Astrocyte of the spinal cord (primary cell): ENCODE measurements at places on chromosomes 13 and 19.

DNA sequence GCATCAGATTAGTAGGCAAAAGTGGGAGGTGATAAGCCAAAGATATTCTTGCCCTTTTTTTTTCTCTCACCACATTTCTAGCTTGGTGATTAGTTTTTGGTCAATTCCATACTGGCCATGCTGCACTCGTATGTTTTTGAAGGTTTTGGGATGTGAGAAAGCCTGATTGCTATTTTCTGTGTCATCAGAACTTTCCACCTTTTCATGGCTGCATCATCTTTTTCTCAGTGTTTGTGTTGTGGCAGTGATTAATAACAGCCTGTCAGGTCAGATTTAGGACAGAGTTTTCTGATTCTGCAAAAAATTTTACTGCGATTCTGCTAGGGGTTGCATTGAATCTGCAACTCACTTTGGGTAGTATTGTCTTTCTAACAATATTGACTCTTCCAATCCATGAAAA lies 32.9 kb downstream of the PSG1 start:
- DNase-seq: no peak

DNA sequence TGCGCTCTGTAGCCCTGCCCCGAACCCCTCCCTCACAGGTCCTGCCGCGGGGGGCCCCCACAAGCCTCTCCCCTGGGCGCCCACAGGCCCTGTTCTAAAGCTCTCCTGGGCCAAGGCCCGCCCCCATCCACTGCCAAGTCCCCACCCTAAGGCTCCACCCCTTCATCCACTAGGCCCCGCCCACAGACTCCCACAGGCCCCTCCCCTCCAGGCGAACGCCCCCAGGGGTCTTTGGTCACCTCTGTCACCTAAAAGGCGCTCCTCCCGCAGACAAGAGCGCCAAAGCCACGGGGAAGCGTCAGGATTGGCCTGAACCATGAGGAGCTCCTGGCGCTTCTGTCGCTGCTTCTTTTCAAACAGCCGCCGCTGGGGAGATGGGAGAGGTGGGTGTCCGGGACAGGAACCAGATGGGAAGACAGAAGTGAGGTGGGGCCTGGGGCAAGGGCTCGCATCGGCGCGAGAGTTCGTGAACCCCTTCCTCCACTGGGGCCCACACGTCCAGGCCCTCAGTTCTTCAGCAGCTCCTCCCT lies 2.3 kb downstream of the TULP2 start:
- DNase-seq: peak; percentile 24

GRCh38 chr19:16605553-16605994 lies 22.4 kb downstream of the MED26 start:
- no peak for DNase-seq

- no peak for DNase-seq
Observed at GRCh38 chr19:524062-524674, 7.4 kb upstream of the CDC34 start.

DNA sequence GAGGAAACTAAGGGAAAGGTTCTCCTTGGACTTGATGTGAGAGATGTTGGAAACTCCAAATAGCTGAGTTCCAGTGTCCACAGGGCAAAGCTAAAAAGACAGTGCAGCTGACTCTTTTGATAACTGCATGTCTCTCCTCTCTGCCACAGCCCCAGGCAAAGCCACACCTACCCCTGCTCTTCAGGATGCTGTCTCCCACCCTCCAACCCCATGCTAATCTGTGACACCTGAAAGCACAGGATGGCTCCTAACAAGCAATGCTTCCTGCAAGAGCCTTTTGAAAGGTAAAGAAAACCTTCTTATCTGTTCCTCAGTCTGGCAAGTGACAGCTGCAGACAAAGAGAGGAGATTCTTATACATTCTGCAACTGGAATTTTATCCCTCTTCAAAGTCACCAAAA lies 14.5 kb downstream of the SLC46A3 start:
- no peak for DNase-seq

GRCh38 chr19:16216744-16217670 lies 19.3 kb downstream of the AP1M1 start:
- no peak for DNase-seq

DNA sequence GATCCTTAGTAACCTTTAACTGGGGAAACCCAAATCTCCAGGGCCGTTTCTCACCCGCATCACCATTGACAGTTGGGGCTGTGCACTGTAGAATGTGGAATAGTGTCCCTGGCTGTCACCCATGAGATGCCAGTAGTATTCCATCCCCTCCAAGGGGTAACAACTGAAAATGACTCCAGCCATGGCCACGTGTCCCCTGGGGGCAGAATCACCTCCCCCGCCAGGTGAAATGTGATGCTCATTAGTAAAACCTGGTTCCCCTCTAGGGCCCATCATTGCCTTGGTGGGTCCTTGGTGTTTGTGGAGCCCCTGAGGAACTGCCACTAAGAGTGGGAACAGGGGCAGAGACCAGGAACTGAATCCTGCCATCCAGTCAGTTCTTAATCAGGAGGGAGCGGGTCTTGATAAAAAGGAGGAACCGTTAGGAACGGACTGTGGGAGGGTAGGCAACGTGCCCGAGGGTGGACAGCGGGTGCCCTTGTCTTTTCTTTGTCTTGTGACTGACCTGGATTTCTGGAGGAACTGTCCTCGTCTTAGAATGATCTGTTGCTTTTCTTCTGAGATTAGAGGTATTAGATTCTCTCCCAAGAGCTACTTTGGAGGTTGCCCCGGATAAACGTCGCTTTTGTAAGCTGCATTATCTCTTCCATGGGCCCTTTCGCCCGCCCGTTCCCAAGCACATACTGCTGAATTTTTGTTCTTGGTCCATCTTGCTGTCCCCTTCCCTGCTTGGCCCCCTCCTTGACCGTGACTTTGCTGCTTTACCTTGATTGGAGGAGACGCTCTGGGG lies 3.5 kb downstream of the MYO9B start:
- DNase-seq: peak; percentile 37

DNA sequence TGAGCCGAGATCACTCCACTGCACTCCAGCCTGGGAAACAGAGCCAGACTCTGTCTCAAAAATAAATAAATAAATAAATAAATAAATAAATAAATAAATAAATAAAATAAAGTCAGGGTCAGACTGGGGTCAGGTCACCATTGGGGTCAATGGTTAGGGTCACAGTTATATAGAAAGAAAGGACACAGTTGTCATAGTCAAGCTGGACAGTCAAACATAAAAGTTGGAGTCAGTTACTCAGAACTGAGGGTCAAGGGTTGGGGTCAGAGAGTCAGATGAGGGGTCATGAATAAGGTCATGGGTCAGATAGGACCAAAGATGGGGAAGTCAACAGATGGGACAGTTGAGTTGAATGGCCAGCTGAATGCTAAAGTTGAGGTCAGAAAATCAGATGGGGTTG lies 16.7 kb upstream of the EPOR start:
- DNase-seq: no peak

DNA sequence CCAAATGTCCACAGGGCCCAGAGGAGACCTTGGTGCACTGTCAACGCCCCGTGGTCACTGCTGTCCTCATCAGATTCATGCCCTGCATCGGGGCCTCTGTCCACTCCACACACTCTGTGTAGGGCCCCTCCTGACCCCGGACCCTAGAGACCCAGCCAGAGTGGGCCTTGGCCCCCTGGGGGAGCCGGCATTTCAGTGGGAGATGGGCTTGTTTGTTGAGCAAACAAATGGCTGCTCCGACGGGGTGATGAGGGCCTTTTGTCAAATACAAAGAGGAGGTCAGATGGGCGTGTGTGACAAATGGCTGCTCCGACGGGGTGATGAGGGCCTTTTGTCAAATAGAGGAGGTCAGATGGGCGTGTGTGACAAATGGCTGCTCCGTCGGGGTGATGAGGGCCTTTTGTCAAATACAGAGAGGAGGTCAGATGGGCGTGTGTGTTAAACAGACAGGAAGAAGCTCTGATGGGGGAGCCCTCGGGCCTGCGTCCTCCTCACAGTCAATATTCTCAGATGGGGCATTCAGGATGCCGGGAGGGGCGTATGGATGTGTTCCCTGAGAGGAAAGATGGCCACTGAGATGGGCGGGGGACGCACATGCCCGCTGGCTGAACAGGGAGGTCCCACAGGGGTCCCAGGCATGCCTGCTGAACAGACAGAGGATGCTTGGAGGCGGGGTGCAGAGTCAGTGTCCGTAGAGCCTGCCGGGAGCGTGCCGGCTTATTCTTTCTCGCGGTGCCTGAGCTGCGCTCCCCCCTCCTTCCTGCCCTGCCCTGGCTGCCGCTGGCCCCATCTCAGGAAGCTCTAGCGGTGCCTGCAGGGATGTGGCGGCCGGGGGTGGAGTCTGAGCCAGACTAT lies 36.3 kb downstream of the SMIM24 start:
- peak; percentile 62 for DNase-seq

GRCh38 chr13:80166352-80166751 lies 174.6 kb downstream of the SPRY2 start:
- DNase-seq: no peak

- peak; percentile 60 for DNase-seq
Observed at GRCh38 chr19:14091081-14091812, 696 bp upstream of the SAMD1 start.

- DNase-seq: no peak
Observed at GRCh38 chr13:99057310-99057975, 79.6 kb upstream of the DOCK9 start.

DNA sequence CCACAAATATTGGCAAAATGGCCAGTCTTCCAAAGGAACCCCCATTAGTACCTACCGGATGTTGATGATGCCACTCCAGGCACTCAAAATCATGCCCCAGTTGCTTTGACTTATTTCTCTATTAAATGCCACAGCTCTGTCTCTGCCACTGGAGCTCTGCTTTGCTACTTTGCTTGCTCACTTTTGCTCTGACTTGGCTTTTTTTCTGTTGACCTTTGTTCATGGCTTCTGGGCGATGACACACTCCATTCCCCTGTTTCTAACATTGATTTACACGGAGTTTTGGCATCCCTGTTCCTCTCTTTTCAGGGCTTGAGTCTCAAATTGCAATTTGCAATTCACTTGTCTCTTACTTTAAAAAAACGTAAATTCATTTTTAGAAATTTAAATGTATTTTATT lies 217.1 kb upstream of the SPRY2 start:
- DNase-seq: no peak

DNA sequence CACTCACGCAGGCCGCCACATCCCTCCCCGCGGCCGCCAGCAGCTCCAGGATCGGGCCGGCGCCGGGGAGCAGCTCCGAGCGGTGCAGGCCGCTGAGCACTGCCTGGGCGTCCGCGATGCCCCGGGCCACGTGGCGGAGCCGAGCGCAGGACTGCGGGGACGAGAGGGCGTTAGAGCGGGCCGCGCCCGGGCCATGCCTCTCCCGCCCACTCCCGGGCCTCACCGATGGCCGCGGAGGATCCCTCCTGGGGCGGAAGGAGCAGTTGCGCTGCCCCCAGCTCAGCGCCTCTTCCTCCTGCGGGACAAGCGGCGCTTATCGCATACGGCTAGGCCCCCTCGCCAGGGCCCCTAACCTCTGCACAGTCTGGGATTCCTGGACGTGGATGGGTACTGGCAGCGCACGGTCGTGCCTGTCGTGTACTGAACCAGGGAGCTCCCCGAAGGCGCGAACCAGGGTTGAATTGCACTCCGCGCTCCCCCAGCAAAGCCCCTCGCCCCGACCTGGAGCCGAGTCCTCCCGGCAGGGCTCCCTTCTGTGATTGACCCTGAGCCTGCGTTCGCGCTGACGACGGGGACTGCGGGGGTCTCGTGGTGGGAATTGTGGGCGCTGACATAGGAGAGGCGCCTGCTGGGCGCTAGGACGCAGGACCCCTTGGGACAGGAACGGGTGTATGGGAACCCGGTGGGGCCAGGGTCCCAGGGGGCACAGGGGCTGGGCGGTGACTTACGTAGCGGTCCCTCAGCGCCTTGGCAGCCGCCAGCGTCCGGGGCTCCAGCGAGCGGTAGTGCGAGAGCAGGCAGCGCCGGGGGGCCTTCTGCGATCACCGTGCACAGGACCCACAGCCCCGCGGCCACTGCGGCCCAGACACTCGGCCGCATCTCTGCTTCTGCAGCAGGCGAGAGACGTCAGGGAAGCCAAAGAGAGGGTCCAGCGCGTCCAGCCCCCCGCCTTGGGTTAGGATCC lies 673 bp downstream of the IFNL4 start:
- DNase-seq: no peak

DNA sequence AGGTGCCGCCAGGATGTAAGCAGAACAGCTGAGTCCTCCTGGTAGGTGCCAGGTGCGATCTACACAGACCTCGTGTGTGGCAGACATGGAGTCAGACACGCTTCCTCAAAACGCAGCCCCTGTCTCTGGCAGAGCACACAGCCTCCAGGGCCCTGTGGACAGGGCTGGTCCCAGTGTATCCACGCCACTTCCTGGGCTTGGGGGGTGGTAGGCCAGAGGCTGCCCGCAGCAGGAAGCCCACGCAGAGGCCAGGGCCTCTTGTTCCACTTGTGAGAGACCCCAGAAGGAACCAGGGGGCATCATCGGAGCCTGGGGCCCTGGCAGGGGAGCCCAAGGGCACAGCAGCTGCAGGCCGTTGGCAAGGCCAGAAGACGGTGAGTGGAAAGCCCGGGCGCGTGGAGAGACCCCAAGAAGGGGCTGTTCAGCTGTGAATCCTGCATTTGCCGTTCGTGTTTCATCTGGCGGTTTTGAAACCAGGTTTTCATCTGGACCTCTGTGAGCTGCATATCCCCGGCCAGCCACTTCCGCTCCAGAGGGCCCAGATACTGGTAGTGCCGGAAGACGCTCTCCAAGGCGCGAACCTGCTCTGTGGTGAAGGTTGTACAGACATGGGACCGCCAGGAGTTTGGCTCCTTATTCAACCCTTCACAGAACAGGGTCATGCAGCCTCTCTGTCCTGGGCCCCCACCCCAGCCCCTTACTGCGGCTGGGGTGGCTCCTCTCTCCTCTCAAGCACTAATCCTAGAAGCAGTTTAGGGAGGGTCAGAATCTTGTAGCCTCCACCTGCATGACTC lies 25.1 kb upstream of the SLITRK1 start:
- DNase-seq: no peak

GRCh38 chr13:45162194-45162593 lies 38.7 kb downstream of the KCTD4 start:
- DNase-seq: peak; percentile 44

- peak; percentile 33 for DNase-seq
Observed at GRCh38 chr19:45558399-45558878, 26.2 kb downstream of the OPA3 start.

GRCh38 chr13:99756281-99756680 lies 215.3 kb downstream of the ZIC5 start:
- no peak for DNase-seq

DNA sequence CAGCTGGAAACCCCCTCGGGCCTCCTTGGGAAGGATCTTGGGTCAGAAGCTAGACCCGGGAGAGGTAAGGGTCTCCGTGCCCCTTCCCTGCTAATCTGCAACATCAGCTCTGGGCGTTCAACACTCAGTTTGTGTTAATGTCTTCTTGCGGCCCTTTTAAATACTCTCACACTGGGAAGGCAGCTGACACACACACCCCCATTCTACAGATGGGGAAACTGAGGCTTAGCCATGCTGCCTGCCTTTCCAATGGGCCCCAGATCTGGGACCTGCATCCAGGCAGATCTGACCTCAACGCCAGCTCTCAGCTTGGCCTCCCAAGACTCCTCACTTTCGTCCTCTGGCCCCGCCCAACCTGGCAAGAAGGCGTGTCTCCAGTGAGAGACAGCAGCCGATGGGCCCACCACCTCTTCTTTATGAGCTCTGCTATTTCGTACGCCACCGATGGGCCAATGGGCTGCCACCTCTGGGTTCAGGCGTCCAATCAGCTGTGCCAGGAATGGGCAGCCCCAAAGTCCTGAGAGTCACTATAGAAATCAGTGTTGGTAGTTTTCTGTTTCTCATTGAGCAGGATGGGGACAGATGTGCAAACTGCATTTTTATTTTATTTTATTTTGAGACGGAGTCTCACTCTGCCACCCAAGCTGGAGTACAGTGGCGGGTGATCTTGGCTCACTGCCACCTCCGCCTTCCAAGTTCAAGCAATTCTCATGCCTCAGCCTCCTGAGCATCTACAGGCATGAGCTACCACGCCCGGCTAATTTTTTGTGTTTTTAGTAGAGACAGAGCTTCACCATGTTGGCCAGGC lies 43.8 kb downstream of the DNM2 start:
- no peak for DNase-seq

- no peak for DNase-seq
Observed at GRCh38 chr13:20685092-20685491, 18.4 kb upstream of the IL17D start.
